IPS DF 19.7 (cell line): ENCODE measurements at places on chromosomes 3 and 15.
A peak's percentile ranks its signal among the peaks of the same experiment; 100 is the strongest.

GRCh38 chr3:169746924-169747323 lies 17.9 kb downstream of the TERC start:
- DNase-seq, result no peak

DNA sequence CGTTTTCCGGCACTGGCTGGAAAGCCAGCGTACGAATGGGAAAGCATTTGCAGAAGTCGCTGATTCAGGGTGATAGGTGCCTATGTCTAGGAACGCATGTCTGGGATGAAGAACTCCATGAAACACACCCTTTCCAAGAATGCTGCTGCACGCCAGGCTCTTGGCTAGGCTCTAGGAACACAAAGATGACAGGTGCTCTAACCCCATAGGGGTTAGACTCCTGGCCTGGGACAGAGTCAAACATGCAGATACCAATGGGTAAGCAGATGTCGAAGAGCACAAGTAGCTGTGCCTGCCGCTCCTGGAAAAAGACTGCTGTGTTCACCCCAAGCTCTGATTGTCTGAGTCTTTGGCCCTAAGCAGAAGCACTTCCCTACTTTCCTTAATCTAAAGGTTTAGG lies 180.9 kb upstream of the UBE3A start:
- DNase-seq, result no peak

GRCh38 chr3:71226565-71227269 lies 356.8 kb downstream of the FOXP1 start:
- DNase-seq, result no peak

DNA sequence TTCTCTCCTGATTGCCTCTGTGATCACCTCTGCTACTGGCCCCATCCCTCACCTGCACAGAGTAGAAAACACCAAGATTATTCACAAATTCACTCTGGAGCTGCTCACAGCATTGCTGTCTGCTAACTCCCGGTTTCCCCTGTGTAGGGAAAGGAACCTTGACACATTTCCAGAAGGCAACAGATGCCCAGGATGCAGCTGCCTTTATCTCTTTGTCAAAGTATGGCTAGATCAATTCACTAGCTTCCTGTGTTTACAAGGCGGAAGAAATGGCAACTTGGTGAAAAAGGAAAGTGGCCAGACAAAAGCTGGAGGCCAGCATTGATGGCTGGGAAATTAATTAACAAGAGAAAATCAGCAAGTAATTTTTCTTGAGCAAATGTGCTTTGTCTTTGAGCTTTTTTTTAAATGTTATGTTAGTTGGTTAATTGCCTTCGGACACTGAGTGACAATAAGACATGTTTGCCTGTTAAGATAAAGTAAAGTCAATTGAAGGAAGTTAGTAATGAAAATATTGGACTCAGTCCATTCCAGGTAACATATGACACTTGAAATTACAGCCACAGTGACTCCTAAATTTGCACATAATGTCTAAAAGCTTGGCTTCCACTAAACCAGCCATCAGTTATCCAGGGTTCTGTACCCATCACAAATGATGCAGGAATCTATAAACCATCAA lies 394.6 kb upstream of the IL12A start:
- DNase-seq, result no peak

- no peak for DNase-seq
These were observed 364.4 kb downstream of the PTPRG start for GRCh38 chr3:61925721-61926120.

DNA sequence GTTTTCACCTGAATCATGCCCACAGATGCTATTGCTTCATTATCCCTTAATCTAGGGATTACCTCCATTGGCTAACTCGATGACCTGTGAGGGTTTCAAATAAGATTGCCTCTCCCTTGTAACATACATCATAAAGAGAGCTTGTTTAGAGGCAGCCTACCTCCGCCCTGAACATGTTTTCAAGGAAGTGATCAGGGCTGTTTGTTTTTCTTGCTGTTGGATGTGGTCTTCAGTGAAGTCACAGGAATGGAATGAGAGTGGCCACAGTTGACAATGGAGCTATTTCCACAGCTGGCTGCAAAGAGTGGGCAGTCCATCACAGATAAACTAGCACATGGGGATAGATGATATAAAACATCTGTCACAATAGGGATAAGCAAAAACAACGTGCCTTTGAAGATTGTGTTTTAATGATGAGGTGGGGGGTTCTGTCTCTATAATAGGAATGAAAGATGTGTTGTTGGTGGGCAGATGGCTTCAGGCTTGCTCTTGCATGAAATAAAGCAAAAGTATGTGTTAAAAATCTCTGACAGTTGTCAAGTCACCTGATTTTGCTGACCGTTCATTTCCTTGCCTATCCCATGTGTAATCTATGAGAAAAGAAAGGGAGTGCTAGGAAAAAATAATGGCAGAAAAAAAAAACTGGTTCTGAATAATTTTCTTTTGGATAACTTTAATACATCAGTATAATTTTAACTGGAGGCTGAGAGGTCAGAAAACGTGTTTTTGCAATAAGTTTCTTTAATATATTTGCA lies 642.3 kb downstream of the RBMS3 start:
- no peak for DNase-seq

- no peak for DNase-seq
These were observed 6.2 kb downstream of the ESYT3 start for GRCh38 chr3:138440596-138440995.

GRCh38 chr3:184524981-184525336 lies 36.6 kb upstream of the EPHB3 start:
- DNase-seq, result no peak

DNA sequence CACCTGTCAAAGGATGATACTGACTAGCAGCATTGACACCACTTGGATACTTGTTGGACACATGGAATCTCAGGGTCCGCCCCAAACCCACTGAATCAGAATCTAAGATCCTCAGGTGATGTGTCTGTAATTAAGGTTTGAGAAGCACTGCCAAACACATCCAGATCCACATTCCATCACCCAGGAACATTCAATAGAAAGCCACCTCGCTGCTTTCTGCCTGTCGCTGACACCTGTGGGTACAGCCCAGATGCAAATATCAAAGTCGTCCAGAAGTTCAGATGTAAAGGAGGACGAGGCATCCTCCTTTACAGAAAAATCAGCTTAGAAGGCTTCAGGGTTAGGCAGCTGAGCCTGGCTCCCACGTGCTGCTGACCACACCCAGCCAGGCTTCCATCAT lies 5.2 kb upstream of the RPS17 start:
- DNase-seq, result no peak

DNA sequence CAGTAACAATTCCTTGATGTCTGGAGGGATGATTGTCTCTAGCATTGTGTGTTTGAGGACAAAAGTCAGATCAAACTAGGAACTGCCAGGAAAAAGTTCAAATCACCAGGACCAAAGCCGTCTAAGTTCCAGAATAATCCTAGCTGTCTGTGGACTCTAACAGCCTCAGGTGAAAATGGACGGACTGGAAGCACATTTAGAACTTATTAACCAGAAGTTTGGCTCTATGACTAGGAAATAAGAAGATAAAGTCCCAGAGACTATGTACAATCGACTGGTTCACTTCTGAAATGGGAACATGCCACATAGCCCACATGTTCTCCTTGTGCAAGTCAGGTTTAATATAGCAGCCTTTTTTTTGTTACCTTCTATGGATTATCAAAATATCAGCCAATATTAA lies 50.6 kb upstream of the SGO1 start:
- no peak for DNase-seq

- no peak for DNase-seq
These were observed 50.3 kb downstream of the MED12L start for GRCh38 chr3:151135541-151136337.

GRCh38 chr3:38738630-38739395 lies 77.2 kb downstream of the SCN10A start:
- DNase-seq, result peak; percentile 57

GRCh38 chr15:56732135-56732885 lies 999 bp downstream of the ZNF280D start:
- no peak for DNase-seq

DNA sequence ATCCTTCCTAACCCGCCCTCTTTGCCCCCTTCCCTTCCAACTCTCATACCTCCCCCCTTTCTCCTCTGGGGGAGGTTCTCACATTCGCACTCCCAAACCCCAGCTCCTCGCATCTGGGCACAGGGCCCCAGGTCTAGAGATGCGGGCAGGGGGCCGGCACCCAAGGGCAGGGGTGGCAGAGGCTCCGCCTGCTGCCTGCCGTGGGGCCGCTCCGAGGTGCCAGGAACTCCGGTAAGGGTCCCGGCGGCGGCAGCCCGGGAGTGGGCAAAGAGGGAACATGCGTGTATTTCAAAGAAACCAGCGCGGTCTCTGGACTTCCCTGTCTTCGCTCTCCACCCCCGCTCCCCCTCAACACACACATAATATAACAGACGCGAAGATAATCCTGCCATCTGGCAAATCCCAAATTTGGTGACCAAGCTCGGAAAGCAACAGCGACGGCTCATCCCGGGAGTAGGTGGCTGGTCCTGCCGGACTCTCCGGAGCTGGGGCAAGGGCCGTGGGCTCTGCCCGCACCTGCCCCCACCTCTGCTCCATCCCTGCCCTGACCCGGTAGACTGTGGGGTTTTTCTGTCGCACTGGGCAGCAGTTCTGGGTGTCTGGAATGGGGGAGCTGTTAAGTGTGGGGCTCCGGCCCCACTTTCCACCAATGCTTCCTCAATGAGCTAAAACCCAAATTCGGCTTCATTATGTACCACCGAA lies 31.0 kb downstream of the NR2F2 start:
- DNase-seq, result no peak

GRCh38 chr3:29759411-29760225 lies 478.7 kb downstream of the RBMS3 start:
- no peak for DNase-seq
